ENCODE measurements at places on chromosomes 16 and 17. TPM values are rescaled to one million over a fixed set of nuclear protein-coding genes. Genes with fewer than 3 reads are reported as not detected.
A peak's percentile ranks its signal among the peaks of the same experiment; 100 is the strongest.

DNA sequence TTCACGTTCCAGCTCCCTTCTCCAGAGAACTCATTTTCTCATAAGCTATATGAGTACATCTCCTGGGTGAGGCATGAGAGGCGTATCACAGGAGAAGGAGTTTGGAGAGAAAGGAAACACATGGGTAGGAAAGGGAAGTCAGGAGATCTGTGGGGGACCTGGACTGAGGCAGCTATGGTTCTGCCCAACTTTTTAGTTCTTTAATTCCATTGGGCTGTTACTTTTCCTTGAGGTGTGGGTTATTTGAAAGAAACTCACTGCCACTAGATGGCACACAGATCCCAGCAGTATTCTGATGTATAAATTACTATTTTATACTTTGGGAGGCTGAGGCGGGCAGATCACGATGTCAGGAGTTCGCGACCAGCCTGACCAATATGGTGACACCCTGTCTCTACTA, 63.6 kb downstream of the NUP93 start:
- DNase-seq, result peak; percentile 43

Gene C17orf107
- 0.76 TPM for total RNA-seq

DNA sequence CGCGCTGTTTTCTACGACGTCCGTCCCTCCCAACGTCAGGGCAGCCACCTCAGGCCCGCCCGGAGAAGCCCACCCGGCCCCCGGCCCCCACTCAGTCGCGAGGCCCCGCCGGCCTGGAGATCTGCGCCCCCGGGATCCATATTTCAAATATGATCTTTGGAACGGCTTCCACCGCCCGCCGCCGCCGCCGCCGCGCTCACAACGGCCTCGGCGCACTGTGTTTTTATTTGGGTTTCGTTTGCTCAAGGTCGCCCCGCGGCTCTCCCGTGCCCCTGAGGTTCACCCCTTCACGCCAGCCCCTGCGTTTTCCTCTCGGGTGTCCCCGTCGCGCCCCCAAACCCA, 4.2 kb upstream of the CBX4 start:
- DNase-seq, result no peak

Gene GGA2
- 21.2 TPM for total RNA-seq

- DNase-seq, result no peak
Measured at GRCh38 chr16:27198451-27199234, 4.7 kb upstream of the KDM8 start.

- no peak for DNase-seq
Measured at GRCh38 chr16:84821728-84822689, 2.2 kb downstream of the CRISPLD2 start.

DNA sequence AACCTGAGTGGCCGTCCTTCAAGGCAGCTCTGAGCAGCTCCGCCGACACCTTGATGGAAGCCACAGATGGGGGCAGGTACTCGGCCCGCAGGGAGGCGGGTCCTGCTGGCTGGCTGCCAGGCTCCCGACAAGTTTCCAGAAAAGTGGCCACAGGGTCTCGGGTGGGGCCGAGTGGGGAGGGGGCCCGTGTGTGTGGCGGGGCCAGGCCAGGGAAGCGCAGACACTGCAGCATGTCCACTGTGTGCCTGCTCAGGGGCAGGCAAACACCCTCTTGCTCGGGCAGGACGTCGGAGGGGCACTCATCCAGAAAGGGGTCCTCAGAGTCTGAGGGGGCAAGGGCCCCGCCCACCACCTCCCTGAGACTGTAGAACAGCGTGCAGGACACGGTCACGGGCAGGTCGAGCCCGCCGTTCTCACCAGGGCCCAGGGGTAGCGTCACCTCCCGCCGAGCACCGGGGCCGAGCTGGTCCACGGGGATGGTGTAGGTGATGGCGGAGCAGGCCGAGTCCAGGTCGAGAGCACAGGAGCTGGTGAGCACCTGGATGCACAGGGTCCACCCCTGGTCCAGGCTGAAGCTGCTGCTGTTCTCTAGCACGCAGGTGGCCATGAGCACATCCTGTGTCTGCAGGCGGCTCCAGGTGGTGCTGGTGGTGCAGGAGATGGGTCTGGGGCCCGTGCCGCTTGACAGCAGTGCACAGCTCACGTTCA, 5.1 kb downstream of the FAAP100 start:
- no peak for DNase-seq

Measured in dermis microvascular lymphatic vessel endothelial cell (primary cell).